ENCODE measurements at places on chromosomes 5 and 9.

GRCh38 chr9:1659363-1659690 is 355.8 kb upstream of the SMARCA2 start:
- DNase-seq, result no peak

- DNase-seq, result no peak
Observed at GRCh38 chr9:134285215-134285845, 40.9 kb upstream of the RXRA start.

- no peak for DNase-seq
Observed at GRCh38 chr9:35431467-35431866, 58.4 kb upstream of the RUSC2 start.

GRCh38 chr9:1050125-1050895 is at the start of gene DMRT2:
Gene DMRT2, plus strand, starts transcription at chr9:1050357. Its CDS starts 1,257 bp downstream, at chr9:1051614.
- peak; percentile 89 for DNase-seq

DNA sequence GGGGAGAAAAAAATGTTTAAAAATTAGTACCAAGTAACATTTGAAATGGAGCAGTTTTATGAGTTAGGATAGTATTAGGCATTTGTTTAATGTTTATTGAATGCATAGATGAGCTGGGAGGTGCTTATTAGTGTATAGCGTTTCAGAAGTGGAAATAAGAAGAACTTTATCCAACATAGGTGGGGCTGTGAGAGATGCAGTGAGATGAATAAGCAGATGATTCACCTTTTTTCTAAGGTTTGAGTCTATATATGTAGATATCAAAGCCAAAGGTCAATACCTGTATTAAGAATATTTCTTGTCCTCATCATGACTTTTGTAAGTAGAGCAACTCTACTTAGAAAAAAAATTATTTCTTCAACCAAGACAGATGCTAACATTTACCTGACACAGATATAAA is 54.6 kb upstream of the POU4F3 start:
- no peak for DNase-seq

GRCh38 chr9:7970681-7971330 is 171.2 kb upstream of the DMAC1 start:
- no peak for DNase-seq

DNA sequence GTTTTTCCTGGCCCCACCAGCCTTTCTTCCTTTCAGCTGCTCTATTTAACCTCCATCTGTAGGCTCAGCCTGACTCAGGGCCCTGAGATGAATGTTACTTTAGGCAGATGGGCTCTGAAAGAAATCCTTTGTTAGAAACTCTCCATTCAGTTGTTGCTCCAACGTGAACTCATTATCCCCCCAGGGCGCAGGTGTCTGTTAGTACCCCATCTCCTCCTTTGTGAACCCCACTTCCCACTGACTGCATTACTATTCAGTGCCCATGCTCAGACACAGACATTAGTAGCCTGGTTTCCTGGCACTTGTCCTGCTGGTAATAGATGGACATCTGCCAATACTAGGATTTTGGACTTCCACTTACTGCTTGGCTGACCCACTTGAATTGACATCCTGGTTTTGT is 1271.6 kb downstream of the PTPRD start:
- no peak for DNase-seq

GRCh38 chr5:64497386-64497785 is 8.4 kb upstream of the RGS7BP start:
- DNase-seq, result no peak

DNA sequence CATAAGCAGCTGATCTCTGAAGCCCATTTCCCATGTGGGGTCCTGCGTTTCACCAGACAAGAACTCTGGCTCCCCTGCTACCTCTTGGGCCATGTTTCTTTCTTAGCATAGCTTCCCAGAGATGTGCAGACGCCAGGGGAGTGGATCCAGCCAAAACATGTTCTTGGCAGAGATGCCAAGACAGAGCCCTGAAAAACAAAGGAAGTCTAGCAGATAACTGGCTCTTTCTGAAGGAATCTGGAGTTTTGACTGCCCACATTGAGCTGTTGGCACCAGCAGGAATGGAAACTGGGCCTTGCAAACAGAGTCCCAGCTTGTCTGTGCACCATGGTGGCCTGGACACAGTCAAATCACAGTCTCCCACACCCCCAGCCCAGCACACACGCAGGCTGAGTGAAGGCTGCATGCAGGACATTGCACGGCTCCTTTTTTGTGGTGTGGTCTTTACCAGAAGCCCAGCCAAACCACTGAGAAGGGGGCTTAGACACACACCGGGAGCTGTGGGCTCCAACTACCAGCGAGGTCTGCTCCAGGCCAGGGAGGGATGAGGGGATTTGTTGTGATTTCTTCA is 114.7 kb downstream of the SNX18 start:
- DNase-seq, result no peak

DNA sequence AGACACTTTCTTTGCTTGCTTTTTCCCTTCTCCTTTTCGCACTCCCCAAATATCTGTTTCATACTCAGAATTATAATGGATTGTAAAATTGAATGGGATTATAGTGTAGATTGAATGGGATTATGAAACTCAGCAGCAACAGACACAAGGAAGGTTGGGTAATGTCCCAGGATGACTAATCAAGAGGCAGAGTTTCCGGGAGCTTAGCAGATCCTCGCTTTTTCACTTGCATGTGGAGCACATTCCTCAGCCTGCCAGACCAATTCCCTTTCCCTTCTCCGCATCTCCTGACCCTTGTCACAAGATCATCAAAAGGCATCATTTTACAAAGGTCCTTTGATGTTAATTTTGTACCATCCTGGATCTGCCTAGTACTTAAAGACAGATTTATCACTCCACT is 55.1 kb upstream of the SLC1A1 start:
- DNase-seq, result no peak

GRCh38 chr5:17314907-17315471 is 97.6 kb downstream of the BASP1 start:
- DNase-seq, result no peak

DNA sequence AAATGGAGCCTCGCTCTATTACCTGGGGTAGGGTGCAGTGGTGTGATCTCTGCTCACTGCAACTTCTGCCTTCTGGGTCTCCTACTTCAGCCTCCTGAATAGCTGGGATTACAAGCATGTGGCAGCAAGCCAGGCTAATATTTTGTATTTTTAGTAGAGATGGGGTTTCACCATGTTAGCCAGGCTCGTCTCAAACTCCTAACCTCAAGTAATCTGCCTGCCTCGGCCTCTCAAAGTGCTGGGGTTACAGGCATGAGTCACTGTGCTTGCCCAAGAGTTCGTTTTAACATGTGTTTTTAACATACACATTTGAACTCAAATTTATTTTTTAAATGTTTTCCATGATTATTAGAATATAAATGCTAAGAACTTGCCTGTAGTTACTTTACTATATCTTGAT is 34.2 kb downstream of the MARCHF6 start:
- no peak for DNase-seq

DNA sequence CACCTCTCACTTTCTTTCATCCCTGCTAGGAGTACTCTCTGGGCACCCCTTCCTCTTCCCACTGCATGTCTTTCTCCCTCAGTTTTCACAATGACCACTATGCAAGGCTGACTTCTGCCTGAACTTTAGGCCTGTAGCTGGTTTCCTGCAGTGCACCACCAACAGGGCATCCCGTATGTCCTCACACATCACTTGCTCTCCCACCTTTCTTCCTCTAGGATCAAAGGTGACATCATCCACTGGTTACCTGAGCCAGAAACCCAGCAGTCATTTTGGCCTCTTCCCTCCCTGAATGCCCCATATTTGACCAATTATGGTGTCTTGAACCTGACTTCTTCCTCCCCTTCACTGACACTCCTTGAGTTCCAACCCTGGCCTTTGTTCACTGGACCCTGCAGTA is 8.5 kb downstream of the GAS1 start:
- no peak for DNase-seq

DNA sequence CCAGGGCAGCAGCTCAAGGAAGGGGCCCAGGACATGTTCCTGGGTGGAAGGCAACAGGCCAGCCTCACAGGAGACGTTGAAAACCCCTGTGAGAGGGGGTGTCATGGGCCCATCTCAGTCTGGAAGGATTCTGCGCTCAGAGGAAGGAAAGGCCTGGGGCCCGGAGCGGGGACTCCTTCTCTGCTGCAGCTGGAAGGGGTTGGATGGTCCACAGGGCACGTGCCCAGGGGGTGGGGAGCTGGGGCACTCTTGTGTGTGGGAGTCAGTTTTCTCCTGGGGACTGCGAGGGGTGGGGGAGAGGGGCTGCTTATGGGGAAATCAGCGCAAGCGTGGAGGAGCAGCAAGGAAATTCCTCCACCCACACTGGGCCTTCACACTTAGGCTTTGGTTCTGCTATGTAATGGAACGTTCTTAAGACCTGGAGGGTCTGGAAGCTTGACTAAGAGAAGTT is 2.9 kb upstream of the LPCAT1 start:
- DNase-seq, result peak; percentile 61

GRCh38 chr5:145027286-145027685 is 807.9 kb downstream of the PRELID2 start:
- DNase-seq, result no peak

DNA sequence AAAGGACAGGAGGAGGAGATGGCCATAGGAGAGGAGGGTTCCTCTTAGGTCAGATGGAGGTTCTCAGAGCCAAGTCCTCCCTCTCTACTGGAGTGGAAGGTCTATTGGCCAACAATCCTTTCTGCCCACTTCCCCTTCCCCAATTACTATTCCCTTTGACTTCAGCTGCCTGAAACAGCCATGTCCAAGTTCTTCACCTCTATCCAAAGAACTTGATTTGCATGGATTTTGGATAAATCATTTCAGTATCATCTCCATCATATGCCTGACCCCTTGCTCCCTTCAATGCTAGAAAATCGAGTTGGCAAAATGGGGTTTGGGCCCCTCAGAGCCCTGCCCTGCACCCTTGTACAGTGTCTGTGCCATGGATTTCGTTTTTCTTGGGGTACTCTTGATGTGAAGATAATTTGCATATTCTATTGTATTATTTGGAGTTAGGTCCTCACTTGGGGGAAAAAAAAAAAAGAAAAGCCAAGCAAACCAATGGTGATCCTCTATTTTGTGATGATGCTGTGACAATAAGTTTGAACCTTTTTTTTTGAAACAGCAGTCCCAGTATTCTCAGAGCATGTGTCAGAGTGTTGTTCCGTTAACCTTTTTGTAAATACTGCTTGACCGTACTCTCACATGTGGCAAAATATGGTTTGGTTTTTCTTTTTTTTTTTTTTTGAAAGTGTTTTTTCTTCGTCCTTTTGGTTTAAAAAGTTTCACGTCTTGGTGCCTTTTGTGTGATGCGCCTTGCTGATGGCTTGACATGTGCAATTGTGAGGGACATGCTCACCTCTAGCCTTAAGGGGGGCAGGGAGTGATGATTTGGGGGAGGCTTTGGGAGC is 3.1 kb downstream of the EGR1 start:
- no peak for DNase-seq

- DNase-seq, result no peak
Observed at GRCh38 chr5:140694276-140694675, 3.0 kb downstream of the HARS2 start.

DNA sequence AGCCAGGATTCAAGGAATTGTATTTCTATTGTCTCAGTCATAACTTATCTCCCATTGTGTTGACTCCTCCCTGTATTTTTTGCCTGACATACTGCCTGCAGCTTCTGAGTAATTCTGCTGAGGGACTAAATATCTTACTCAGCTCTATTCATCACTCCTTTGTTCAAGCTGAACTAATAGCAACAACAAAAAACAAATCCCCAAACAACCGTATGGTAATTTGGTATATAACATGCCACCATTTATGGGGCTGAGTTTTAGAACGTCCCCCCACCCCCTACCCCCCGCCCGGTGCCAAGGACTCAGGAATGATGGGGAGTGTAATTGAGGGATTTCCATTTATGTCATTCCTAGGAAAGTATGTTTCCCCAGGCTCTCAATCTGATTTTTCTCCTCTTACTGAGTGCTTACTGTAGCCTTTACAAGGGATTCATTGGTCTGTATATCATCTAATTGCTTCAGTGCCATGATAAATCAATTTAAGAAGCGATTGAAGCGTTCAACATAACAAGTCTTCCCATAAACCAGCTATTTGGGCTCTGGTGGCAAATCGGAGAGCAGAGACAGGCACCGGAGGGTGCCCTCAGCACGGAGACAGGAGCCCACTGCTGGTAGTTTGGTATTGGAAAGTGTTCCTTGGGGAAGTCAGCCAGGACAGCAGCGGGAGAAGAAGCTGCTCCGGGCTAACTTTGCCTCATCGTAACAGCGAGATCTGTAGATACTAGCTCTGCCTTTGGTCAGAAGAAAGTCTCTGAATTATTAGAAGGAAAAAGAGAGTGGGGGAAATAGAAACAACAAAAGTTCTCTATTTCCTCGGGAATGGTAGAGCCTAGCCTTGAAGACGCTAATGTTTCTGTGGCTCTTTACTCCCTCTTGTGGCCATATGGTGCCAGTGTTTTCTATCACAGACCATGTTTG is 40.7 kb upstream of the HSD17B4 start:
- DNase-seq, result no peak

- DNase-seq, result no peak
Observed at GRCh38 chr5:31100047-31100575, 93.4 kb upstream of the CDH6 start.

DNA sequence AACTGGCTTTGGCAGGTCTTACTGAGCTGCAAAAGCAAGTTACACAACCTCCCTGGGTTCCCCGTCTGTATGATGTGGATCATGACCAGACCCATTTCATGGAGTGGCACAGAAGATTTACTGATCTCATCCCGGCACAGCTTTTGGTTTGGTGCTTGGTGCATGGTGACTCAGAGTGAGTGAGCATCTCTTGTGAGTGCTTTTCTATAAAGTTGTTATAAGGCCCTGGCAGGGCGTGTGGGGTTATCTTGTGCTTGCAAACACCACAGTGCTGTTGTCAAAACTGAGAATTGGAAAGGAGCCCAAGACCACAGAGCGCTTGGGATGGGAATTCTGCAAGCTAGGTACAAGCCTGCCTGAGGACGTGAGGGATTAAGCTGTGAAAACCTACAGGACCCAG is 425.2 kb downstream of the GADD45G start:
- DNase-seq, result no peak

- DNase-seq, result no peak
Observed at GRCh38 chr9:96122282-96122681, 179.7 kb downstream of the HSD17B3 start.

GRCh38 chr9:112315331-112316257 is 17.8 kb downstream of the PTBP3 start:
- no peak for DNase-seq

GRCh38 chr5:127988146-127988760 is 95.3 kb upstream of the SLC12A2 start:
- no peak for DNase-seq

GRCh38 chr5:151709109-151709735 is 22.5 kb upstream of the SPARC start:
- DNase-seq, result no peak

- no peak for DNase-seq
Observed at GRCh38 chr9:74573640-74574191, 76.6 kb downstream of the RORB start.

Data from RWPE2 (cell line).